ENCODE measurements at places on chromosomes 2 and 18.

DNA sequence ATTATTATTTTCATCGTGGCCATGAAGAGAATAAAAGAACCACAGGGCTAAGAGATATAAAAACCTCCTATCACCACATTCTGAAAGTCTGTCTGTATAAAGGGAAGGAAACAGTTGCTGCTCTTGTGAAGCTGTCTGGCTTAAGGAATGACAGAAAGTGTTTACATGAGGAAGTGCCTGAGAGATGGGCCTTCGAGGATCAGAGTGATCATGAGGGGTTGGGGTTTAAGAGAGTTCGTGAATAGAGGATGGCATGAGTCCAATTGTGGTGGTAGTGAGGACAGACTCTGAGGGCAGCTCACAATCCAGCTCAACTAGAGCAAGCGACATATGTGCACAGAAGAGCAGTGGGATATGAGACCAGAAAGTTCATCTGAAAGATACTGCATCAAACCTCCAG lies 65.8 kb upstream of the PIEZO2 start:
- no peak for DNase-seq

- no peak for DNase-seq
These were observed 1.7 kb upstream of the ZCCHC2 start for GRCh38 chr18:62521082-62521481.

- DNase-seq: no peak
These were observed 1580.0 kb downstream of the LRP1B start for GRCh38 chr2:140550821-140551220.

GRCh38 chr18:35953688-35954087 lies 18.8 kb upstream of the RMP24 start:
- DNase-seq: no peak

DNA sequence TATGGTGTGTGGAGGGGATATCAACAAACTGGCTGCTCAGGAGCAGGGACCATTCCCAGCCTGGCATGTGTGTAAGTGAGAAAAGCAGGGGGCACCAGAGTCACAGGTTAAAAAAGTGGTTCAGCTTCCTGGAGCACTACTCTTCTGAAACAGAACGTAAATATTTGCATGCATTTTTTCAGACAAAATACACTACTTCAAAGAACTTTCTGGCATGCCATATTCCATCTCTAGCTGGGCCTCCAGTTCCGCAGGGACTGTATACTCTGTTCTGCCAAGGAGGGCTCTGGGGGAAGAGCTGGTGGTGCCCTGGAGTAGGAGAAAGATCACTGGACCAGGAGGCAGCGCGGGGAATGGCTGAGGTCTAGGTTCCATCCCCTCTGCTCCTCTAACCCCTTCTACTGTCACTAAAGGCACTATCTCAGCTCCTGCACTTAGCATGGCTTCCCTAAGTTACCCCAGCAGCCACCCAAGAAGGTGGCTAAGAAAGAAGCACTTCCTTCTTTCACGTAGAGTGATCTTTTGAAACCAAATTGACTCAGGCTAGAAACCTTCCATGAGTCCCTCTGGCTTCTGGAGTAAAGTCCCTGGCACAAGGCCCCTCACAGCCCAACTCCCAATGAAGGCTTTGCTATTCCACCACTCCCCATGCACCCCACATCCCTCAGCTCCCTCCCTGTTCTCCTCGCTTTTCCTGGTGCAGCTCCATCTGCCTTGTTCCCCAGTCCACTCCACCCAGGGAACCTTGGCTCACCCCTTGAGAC lies 57.6 kb upstream of the CABLES1 start:
- no peak for DNase-seq

DNA sequence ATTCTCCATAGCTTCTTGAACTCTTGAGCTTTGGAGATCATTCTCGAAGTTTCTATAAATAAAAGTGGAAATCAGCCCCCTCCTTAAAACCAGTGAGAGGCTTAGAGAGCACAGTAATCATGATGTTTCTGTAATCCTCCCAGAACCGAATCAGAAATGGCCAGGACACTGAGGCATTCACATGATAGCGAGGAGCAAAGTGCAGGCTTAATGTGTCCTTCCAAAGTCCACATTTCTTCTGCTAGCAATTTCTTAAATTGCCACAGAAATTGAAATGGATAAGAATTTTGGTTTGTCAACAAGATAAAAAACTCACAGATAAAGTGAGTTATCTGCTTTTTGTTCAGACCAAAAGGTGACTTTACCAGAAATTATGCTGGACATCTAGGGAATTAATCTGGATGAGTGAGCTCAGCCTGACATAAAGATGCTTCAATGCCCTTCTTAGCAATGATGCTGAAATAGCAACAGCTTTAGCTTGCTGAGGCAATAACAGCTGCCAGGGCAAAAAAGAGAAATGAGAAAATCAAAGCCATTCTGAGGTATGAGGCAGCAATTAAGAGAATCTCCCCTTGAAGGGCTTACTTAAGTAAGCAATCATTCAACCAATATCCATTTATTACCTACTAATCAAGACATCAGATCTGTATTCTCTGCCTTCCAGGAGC lies 82.4 kb upstream of the PHLPP1 start:
- DNase-seq: no peak

- DNase-seq: no peak
These were observed 300.1 kb downstream of the TDRD15 start for GRCh38 chr2:21423854-21424253.

DNA sequence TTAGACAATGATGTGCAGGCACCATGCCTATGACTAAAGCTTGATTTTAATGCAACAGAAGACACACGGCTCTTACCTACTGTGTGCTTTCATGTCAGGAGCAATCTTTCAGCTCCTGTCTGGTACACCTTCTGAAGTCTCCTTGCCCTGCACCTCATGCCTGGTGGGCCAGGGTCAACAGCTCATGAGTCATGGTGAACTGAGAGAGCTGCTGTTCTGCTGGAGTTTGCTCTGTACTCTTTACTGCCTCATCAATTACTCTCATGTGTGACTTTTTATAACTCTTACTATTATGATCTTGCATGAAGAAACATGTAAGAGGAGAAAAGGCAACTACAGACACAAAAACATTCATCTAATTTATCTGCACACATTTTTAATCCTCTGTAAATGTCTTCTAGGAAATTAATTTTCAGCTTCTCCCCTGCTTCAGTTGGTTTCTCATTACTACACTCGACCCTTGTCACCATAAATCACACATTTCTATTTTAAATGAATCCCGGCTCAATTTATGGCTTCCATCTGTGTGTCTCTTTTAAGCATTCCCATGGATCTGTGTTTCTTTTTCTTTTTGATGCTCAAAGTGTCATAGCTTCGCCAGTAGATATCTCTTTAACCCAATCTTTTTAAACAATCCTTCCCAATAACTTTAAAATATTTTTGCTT lies 9.7 kb downstream of the SERPINB7 start:
- DNase-seq: no peak

DNA sequence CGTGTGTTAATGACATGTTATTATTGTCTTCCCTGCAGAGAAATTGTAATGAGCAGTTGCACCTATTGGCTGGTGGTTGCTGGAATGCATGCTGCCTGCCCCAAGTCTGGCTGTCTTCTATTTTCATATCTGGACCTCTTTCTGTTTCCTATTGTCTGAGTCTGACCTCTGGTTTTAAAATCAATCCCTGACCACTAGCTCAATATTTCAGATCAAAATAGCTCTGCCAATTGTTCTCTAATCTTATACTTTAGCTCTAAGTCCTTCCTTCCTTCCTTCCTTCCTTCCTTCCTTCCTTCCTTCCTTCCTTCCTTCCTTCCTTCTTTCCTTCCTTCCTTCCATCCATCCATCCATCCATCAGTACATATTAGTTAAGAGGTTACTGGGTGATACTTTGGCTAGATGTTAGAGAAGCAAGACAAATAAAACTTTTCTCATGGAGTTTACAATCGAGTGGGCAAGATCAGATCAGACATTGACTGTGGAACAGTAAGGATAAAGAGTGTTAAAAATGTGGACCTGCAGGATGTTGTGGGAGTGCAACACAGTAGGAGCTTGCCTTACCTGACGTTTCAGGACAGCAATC lies 417.1 kb downstream of the SOCS6 start:
- DNase-seq: no peak

DNA sequence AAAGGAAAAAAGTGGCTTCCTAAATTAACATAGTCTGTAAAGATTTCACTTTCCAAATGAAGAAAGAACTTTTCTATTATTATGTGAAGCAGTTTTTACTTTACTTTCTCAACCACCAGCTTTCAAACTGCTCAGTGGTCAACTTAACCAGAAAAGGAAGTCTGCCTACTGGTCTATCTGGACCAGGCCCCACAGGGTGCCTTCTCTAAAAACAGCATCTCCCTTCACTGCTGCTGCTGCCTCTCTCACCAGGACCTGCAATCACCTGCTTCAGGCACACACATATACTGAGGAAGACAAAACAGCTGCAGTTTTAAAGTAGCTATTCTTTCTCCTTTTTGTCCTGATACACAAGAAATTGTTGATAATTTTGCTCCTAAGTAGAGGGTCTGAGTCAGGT lies 221.3 kb upstream of the DCC start:
- DNase-seq: no peak

DNA sequence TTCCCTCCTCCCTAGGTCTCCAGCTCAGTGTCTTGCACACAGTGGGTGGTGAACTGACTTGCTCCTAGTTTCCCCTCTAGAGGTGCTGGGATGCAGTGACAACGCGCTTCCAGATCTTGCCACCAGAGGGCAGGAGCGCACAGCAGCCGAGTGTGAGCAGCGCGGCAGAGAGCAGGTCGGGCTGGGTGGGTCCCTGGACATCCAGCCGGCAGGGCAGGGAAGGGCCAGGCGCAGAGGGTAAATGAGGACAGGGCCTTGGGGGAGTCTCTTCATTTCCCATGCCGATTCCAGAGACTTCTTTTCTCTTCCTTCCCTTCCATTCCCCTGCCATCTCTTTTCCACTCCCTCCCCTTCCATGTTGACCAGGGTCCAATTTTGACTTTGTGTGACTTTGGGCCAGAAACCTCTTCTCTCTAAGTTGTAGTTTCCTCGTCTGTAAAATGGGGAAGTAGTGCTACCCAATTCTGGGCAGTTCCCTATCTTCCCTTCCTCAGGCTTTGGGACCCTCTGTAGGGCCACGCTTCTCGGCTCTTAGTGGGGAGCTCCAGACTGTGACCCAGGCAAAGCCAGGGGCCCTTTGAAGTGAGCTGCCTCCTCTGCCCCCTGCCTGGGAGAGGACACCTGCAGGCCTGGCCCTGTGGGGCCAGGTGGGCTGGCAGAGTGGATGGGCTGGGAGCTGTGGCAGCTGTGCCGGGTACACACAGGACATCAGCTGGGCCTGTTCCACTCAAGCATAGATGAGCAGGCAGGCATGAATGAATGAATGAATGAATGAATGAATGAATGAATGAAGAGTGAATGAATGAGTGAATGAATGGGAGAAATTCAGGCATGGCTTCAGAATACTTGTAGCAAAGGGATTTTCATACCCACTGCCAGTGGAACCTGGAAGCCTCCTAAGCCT lies 43.3 kb upstream of the TAF1B start:
- DNase-seq: peak; percentile 73

GRCh38 chr2:143123911-143124310 lies 5.3 kb upstream of the ARHGAP15 start:
- DNase-seq: no peak

DNA sequence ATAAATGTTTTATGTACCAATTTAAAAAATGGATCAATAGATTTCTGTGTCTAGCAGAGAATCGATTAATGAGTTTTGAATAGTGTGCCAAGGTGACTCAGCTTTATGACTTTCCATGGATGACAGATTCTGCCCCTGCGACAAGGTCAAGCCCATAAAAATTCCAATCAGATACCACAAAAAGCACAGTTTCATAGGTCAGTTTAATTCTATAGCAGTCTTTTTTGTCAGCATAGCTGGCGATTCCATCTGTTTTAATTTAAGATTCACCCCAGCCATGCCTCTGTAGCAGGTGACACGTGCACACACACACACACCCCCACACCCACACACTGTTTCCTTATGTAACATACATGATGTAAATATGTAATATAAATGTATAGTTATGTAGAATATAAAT lies 28.9 kb downstream of the RAB31 start:
- no peak for DNase-seq

GRCh38 chr2:121527009-121527682 lies 3.5 kb upstream of the RNU4ATAC start:
- no peak for DNase-seq

DNA sequence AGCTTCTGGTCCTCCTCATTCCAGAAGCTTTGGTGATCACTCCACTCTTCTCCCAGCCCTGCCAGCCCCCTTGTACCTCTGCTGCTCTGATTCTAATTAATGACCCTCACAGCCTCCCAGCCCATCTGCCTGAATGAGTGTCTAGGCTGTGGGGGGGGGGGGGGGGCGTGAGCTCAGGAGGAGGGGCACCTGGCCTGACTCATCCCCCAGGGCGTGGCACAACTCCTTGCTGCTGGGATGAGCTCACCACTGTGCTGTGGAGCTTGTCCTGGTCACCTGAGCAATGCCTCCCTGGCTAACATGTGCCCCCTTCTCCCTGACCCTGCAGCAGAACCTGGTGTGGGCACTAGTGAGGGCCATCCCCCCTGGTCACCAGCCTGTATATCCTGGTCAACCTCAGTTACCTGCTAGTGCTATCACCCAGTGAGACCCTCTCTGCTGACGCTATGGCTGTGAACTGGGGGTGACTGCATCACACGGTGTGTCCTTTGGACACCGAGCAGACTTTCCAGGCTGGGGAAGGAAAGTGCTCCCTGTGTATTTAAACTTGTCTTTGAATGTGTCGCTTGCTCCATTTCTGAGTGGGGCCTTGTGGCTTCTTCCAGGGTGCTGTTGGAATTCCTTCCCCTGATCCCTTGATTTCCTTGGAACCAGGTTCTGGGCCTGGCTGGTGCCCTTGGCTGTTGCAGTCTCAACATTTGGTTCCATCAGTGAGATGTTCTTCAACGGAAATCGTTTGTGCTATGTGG lies 41.5 kb upstream of the PUM2 start:
- DNase-seq: no peak

GRCh38 chr18:75206452-75207309 lies 2.3 kb downstream of the PTGR3 start:
- DNase-seq: no peak

GRCh38 chr2:101779656-101780055 lies 82.1 kb downstream of the MAP4K4 start:
- DNase-seq: no peak

DNA sequence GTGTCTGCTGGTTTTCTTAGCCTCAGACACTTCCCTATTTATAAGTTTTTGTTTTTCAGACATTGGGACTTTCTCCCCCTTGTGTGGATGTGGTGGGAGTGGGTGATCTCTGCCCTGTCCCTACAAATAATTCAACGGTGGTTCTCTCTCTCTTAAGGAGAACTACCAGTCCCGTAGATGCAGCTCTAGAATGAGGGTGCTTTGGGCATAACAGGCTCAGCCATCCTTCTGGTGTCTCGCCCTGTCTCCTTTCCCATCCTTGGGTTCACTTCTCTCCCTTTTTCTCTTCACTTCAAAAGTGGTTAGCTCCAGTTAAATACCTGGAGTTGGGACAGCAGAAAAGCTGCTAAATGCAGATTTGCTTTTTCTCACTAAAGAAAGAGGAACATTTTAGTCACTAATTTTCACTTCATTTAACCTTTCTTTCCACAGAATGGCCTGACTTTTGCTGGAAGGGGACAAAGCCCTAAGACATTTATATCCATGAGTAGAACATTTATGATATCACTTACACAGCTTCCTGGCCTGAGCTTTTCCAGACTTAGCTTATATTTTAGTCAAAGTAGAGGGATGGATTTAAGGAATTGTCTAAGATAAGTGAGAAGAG lies 121.2 kb upstream of the CXCR4 start:
- no peak for DNase-seq

GRCh38 chr2:185507719-185508118 lies 230.9 kb upstream of the FSIP2 start:
- no peak for DNase-seq

- DNase-seq: no peak
These were observed 965 bp downstream of the SIX3 start for GRCh38 chr2:44942304-44943030.

GRCh38 chr2:199471443-199472057 lies 13.8 kb upstream of the SATB2 start:
- no peak for DNase-seq

GRCh38 chr2:151729837-151730236 lies 4.4 kb downstream of the NEB start:
- DNase-seq: no peak
